ENCODE measurements at places on chromosomes 12 and 14.
A peak's percentile ranks its signal among the peaks of the same experiment; 100 is the strongest.

GRCh38 chr14:74134484-74134883 lies 49.7 kb downstream of the LIN52 start:
- DNase-seq, result no peak

DNA sequence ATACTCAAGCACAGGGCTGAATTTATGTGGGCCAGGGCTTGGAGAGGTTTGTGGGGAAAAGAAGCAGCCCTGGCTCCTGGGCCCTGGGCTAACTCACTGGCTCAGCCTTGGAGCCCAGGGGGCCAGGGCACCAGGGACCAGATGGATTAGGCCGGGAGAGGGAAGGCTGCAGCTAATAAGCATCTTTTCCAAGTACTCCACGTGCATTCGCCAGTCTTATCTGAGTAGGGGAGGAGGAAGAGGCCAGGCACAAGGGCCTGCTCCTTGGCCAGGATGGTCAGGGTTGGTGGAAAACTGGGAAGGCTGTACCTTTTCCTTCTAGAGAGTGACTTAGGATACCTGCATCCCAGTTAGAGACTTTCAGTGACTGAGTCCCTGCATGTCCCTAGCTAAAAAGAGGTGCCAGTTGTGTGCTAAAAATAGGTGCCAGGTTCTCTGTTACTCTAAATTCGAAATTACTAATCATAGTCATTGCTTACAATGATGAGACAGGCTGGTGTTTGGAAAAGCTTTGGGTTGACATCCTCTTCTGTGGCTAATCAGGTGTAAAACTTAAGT lies 1.3 kb downstream of the GLRX5 start:
- DNase-seq, result no peak

DNA sequence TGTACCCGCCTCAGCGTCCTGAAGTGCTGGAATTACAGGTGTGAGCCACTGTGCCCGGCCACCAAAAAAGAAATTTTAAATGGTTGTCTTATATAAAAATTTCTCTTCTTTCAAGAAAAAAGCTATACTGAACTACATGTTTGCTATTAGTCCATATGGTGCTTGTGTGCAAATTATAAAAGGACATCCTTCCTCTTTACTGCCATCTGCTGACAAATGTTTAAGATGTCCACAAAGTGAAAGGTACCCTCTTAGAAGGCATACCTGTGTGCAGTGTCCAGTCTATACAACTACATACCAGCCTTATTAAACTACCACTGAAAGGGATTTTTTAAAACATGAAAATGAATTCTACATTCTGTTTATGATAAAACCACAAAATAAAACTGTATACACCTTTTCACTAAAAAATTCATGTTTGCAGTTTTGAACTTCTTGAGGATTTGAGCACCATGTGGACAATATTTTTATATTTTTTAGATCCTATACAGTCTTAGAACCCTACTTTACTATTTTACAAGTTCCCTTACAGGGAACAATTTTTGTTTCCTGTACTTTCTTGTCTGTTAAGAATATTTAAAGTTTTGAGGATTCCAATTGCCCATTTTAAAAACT lies 32.8 kb upstream of the TOMM20L start:
- DNase-seq, result peak; percentile 62

DNA sequence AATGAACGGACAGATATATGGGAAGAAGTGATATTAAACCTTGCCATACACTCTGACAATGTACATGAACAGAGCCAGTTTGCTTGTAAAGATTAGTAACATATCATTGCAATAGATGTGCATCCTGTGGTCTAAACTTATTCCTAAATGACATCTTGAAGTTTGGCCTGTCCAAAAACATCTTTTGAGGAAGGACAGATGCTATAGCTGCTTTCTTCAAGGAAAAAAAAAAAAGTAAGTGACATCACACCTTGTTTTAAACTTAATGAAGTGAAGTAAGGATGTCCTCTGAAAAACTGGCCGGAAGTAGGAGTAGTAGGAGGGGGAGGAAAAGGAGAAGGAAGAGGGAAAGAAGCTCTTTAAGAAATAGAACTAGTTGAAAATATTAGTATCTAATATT lies 132.8 kb downstream of the RAD51B start:
- no peak for DNase-seq

DNA sequence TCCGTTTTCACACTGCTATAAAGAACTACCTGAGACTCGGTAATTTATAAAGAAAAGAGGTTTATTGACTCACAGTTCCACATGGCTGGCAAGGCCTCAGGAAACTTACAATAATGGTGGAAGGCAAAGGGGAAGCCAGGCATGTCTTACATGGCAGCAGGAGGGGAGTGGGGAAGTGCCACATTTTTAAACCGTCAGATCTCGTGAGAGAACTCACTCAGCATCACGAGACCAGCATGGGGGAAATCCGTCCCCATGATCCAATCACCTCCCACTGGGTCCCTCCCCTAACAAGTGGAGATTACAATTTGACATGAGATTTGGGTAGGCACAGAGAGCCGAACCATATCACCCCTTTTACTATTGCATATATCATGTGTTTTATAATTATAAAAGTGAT lies 2.0 kb upstream of the PIGH start:
- no peak for DNase-seq

GRCh38 chr14:67483579-67484285 lies 4.8 kb downstream of the TMEM229B start:
- no peak for DNase-seq

- DNase-seq, result no peak
Observed at GRCh38 chr12:59845293-59845692, 249.5 kb downstream of the SLC16A7 start.

- DNase-seq, result no peak
Observed at GRCh38 chr12:49911213-49911605, 7.5 kb upstream of the FAIM2 start.

DNA sequence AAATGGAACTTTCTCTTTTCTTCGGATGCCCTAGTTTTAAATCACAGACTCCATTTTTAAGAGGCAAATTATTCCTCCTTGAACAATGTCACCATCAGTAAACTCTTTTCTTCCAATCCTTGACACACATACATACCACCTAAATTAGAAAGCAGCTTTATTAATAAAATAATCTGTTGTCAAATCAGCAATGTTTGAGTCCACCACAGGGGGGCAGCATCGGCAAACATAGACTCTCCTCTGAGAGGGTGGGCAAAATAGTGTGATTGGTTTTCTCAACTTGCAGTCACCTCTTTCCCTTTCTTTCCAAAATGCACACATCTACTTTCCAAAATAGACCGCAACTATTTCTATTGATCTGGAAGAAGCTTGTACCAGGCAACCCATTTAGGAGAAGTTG lies 438.4 kb upstream of the OR4E1 start:
- no peak for DNase-seq

DNA sequence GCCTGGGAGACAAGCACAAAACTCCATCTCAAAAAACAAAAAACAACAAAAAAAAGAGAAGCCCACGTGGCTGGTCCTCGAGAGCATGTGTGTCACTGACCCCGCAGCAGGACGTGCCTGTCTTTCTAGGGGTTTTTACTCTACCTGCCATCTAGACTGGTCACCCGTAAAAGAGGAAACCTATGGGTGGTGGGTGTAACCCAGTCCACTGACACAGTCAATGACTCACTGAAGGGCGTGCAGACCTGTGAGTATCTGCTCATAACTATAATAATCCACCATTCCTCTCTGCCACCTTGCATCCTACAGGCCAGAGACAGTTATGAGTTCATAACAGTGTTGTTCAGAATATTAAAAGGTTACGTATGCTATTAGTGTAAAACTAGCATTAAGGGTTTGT lies 4.6 kb downstream of the GOLGA3 start:
- DNase-seq, result no peak

- no peak for DNase-seq
Observed at GRCh38 chr14:74586681-74587362, 25.2 kb downstream of the LTBP2 start.
